CD8-positive, alpha-beta memory T cell (primary cell): ENCODE measurements at places on chromosomes 2 and 18. TPM values are rescaled to one million over a fixed set of nuclear protein-coding genes. Genes with fewer than 3 reads are reported as not detected.

Gene SRD5A2
- total RNA-seq = not detected

Gene REG3A
- total RNA-seq = not detected

Gene SERPINB12
- not detected for total RNA-seq

DNA sequence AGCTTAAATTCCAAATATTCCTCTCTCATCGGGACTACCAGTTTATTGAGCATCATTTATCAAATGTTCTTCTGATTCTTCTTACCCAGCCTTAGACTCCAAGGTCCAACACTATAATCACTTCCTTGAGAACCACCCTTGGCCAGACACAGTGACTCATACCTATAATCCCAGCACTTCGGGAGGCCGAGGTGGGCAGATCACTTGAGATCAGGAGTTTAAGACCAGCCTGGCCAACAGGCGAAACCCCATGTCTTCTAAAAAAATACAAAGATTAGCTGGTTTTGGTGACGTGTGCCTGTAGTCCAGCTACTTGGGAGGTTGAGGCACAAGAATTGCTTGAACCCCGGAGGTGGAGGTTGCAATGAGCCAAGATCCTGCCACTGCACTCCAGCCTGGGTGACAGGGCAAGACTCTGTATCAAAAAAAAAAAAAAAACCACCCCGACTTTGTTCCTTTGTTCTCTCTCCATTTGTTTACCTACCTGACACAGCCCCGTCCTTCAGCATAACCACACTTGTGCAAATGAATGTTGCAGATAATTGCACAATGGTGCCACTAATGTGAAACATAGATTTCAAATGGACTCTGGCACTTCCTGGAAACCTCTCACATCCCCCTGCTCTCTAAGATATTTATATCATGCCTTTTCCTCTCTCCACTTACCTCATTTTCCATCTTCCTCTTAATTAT, 38.9 kb upstream of the LPIN2 start:
- H3K27ac ChIP-seq = no peak overlapping the region
- peaks cover 26% of the 10 kb centered on the region for H3K4me1 ChIP-seq
- no peaks in the 10 kb centered on the region for H3K27me3 ChIP-seq
- no peaks in the 10 kb centered on the region for H3K36me3 ChIP-seq
- no peak for DNase-seq
- no peak overlapping the region for H3K4me3 ChIP-seq

- H3K27ac ChIP-seq = no peak overlapping the region
- H3K4me3 ChIP-seq = no peak overlapping the region
- no peaks in the 10 kb centered on the region for H3K4me1 ChIP-seq
- H3K36me3 ChIP-seq = no peaks in the 10 kb centered on the region
Measured at GRCh38 chr2:146544701-146545100, 1300.1 kb upstream of the ACVR2A start.

- DNase-seq = no peak
- H3K27me3 ChIP-seq = no peaks in the 10 kb centered on the region
- H3K4me1 ChIP-seq = no peaks in the 10 kb centered on the region
- H3K4me3 ChIP-seq = no peak overlapping the region
- H3K27ac ChIP-seq = no peak overlapping the region
Measured at GRCh38 chr2:223093436-223094241, 41.6 kb downstream of the KCNE4 start.

DNA sequence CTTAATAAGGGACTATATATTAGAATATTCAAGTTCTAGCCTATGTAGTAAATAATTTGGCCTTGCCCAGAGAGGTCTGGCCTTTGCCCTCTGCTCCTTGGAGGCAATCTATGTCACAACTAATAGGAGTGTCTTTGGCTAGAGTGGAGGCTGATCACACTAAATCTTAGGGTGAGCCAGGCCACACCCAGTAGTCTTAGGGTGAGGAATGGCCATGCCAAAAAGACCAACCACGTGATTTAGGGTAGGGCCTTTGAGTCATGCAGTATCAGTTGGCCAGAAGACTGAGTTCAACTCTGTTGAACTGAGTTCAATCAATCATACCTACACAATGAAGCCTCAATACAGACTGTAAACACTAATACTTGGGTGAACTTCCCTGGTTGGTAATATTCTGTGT, 26.0 kb upstream of the FLACC1 start:
- H3K27me3 ChIP-seq = no peaks in the 10 kb centered on the region
- no peaks in the 10 kb centered on the region for H3K4me1 ChIP-seq
- H3K27ac ChIP-seq = no peak overlapping the region
- H3K4me3 ChIP-seq = no peak overlapping the region

DNA sequence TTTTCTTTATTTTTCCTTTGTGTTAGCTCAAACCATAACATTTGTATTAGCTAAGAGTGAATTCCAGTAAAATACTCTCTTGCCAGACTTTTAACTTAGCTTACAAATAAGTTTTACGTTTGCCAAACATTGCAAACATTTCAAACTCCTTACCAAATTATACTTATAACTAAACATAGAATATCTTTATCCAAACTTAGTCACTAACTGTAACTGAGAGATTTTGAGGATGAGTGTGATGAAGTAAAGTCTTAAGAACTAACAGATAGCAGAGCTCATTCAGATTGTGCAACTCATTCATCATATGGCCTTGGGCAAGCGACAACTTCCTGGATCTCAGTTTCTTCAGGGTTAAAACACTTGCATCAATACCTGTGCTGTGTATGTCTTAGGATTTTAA, 533.7 kb downstream of the TDRD15 start:
- H3K27me3 ChIP-seq = no peaks in the 10 kb centered on the region
- no peaks in the 10 kb centered on the region for H3K4me1 ChIP-seq
- no peak overlapping the region for H3K27ac ChIP-seq
- no peak overlapping the region for H3K4me3 ChIP-seq
- DNase-seq = no peak

DNA sequence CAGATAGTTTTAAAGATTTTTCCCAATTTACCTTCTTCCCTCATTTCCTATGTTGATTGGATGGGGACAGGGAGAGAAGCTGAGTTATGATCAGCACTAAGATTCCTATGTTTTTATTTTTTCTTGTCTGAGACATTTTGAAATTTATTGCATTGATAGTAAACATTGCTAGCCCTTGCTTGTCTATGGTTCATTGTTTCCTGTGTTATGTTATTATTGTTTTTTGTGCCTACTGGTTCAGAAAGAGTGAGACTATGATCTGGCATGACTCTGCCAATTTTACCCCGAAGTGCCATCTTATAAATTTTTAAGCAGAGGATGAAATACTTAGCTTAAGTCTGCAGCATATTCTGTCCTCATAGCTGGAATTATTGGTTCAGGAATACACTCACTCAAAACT, 478.5 kb downstream of the MBD2 start:
- H3K27ac ChIP-seq = no peak overlapping the region
- H3K36me3 ChIP-seq = no peaks in the 10 kb centered on the region
- DNase-seq = no peak

DNA sequence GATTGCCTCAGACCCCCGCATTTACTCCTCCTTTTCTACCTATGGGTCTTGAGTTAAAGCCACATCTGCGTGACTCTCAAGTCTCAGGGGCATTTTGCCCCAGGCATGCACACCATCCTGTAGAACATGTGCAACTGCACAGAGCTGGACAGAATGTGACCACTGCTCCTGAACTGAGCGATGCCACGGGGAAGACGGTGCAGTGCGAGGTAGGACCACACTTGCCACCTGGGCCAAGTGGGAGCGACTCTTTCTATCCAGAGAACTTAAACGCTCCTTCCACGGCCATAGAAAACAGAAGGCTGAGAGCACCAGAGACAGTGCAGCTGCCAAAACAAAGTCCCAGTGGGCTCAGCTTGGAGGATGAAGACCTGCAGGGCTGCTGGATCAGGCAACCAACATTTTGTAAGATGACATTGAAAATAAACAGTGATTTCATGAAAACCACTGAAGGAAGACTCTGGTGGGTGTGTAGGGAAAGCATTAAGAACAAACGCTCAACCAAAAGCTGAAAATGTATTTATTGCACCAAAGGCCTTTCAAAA, 149.0 kb upstream of the HDAC4 start:
- H3K27me3 ChIP-seq = no peaks in the 10 kb centered on the region
- no peak overlapping the region for H3K4me3 ChIP-seq
- H3K27ac ChIP-seq = no peak overlapping the region

DNA sequence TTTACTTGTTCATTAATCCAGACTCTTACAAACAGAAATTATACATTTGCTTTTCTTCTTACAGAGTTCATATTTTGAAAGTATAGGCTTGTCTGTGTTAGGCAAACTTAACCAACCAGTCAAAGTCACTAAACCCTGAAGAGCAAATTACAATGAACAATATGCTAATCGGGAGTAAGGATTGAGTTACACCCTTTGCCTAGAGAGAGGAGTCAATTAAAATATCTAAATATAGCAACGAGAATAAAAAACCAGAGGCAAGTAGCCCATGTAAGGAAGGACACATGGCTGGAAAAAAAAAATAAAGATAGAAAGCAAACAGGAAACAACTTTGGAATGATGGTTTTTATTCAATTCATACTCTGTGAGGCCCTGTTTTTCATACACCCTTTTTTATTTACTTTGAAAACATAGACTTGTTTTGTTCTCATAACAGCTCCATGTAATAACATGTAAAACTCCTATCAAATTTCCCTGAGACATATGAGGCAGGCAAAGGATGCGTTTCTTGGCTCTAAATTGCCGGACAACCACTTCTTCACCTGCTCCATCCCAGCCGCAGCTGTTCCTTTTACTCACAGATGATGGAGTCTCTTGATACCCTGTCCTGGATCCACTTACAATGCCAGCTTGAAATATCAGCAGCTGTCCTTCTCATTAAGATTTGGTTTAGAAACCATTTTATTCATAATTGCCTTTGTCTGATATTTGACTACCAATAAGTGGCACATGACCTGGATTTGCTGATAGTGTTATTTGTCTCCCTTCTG, 767.7 kb upstream of the GCFC2 start:
- H3K27me3 ChIP-seq = no peaks in the 10 kb centered on the region
- no peak overlapping the region for H3K4me3 ChIP-seq
- no peaks in the 10 kb centered on the region for H3K36me3 ChIP-seq
- H3K27ac ChIP-seq = no peak overlapping the region

DNA sequence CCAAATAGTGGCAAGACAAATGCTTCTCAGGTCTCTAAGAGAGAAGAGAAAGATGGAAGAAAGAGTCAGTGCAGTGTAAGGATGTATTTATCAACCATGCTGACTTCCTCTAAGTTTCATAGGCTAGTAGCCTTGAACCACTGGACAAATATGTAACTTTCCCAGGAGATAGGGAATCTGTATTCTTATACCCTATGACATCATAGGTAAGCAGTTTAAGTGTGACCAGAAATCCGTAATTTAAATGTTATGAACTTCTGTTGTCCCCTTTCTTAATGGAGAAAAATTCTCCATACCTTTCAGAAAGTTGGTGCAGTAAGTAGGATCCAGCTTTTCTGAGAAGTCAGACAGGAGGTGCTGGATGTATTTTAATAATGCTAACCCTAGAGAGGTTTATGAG, 256.2 kb downstream of the LNPK start:
- no peaks in the 10 kb centered on the region for H3K36me3 ChIP-seq
- H3K4me1 ChIP-seq = no peaks in the 10 kb centered on the region
- H3K27me3 ChIP-seq = no peaks in the 10 kb centered on the region
- no peak overlapping the region for H3K4me3 ChIP-seq

- H3K4me1 ChIP-seq = no peaks in the 10 kb centered on the region
- DNase-seq = no peak
- H3K27me3 ChIP-seq = no peaks in the 10 kb centered on the region
- H3K4me3 ChIP-seq = no peak overlapping the region
Measured at GRCh38 chr18:48580066-48580465, 41.2 kb downstream of the CTIF start.

GRCh38 chr2:236672606-236673005, 103.0 kb downstream of the ACKR3 start:
- no peak for DNase-seq
- H3K36me3 ChIP-seq = no peaks in the 10 kb centered on the region
- no peaks in the 10 kb centered on the region for H3K4me1 ChIP-seq
- no peaks in the 10 kb centered on the region for H3K27me3 ChIP-seq

DNA sequence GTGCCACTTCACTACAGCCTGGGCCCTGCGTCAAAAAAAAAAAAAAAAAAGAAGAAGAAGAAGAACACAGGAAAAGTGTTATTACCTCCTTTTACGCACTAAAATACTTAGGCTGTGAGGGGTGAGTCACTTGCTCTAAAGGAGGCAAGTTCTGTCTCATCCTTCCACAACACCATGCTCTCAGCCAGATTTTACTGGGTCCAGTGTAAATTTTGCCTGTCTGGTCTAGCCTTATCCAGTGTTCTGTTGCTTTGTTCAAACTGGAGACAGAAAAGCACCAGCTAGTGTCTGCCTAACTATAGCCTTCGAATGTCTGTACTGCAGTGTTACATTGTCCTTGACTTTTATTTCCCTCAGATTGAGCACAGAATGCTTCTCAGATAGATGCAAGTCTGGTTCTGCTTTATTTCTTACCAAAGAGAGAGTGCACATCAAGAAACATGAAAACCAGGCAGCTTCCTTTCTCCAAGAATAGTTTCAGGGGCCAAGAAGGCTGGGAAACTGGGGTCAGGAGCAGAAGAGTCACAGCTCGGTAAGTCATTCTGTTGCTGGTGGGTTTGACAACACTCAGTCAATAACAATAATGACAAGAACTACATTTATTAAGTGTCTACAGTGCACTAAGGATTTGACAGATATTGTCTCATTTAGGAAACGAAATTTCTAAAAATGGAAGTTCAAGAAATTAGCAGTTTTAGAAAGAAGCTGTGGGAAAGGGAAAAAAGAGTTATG, 3.1 kb upstream of the MSGN1 start:
- DNase-seq = no peak
- no peak overlapping the region for H3K4me3 ChIP-seq
- H3K27me3 ChIP-seq = no peaks in the 10 kb centered on the region
- no peak overlapping the region for H3K27ac ChIP-seq
- no peaks in the 10 kb centered on the region for H3K4me1 ChIP-seq
- no peaks in the 10 kb centered on the region for H3K36me3 ChIP-seq

DNA sequence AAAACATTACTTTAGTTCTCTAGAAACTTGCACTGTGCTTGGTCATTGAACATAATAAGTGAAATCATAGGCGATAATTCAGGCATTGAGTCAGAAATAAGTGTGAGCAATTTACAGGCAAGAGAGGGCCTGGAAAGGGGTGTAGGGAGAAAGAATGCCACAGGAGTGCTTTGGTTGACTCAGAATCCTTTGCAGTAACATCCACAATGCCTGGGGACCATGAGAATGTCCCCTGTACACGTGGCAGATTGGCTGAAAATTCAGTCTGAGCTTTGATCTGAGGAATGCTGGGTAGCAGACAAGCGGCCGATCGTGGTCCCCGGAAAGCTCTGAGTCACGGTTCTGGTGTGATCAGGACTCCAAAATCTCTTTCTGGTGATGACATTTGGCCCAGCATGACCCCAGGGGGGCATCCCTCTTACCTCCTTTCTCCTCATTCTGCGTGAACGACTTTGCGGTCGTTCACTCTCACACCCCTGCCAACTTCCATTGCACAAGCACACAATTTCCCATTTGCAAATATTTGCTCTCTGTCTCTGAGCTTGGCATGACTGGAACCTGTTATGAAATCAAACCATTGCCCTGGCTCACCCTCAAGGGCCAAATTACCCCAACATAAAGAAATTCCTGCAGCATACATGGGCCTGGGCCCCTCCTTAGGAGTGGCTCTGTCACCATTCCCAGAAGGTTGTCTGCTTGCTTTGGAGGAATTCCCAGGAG, 305.0 kb upstream of the EPAS1 start:
- H3K4me1 ChIP-seq = no peaks in the 10 kb centered on the region
- no peaks in the 10 kb centered on the region for H3K36me3 ChIP-seq
- no peak for DNase-seq
- H3K4me3 ChIP-seq = no peak overlapping the region
- H3K27me3 ChIP-seq = no peaks in the 10 kb centered on the region

- no peak overlapping the region for H3K4me3 ChIP-seq
- no peak for DNase-seq
- H3K27me3 ChIP-seq = no peaks in the 10 kb centered on the region
- no peak overlapping the region for H3K27ac ChIP-seq
Measured at GRCh38 chr2:145410086-145410485, 890.2 kb upstream of the ZEB2 start.

GRCh38 chr2:160512491-160512890, 18.9 kb upstream of the RBMS1 start:
- no peaks in the 10 kb centered on the region for H3K36me3 ChIP-seq
- H3K27me3 ChIP-seq = no peaks in the 10 kb centered on the region
- H3K4me3 ChIP-seq = no peak overlapping the region
